Foreskin keratinocyte (primary cell): ENCODE measurements at places on chromosomes 12 and 14. TPM values are rescaled to one million over a fixed set of nuclear protein-coding genes. Genes with fewer than 3 reads are reported as not detected.

GRCh38 chr12:43210485-43211192, 341.4 kb downstream of the ADAMTS20 start:
- no peak for DNase-seq

DNA sequence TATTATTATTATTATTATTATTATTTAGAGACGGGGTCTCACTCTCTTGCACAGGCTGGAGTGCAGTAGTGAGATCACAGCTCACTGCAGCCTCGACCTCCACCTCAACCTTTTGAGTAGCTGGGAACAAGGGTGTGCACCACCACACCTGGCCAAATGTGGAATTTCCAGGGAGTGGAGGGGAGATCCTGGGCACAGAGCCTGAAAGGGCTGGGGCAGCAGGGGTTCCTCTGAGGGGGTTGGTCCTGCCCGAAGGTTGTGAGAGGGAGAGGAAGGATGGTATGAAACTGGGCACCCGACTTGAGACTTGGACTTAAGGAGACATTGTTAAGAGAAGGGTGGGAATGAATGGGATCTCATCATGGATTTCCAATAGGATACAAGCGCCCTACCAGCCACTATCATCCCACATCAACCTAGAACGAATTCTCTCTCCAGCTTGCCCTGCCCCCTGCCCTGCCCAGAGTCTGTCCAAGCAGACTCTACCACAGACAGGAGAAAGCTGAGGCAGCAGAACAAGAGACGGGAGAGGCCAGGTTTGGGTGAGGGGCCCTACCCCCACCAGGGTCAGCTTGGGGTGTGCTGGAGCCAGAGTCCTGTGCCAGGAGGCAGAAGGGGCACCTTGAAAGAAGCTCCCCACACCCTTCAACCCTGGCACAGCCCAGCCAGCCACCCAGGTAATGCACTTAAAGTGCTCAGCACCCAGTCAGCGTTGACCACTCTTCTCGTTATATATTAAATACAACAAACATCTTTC, 2.4 kb upstream of the DYNC1H1 start:
- no peak for DNase-seq

DNA sequence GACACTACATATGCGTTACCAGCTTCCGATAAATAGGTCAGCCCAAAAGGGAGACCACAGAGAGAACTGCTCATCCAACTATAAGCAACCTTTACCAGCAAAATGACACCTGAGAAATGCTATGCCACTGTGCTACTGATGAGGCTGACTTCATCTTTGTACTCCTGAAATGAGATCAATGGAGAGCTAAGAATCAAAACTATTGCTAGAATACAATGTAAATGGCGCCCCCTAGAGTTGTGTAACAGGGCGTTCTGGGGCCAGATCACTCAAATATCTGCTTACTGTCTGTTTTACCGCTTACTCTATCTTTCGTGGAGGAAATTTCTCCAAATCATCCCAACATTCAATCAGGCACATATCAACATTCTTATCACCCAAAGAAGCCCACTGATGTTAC, 4.6 kb downstream of the ZNF384 start:
- DNase-seq, result no peak

DNA sequence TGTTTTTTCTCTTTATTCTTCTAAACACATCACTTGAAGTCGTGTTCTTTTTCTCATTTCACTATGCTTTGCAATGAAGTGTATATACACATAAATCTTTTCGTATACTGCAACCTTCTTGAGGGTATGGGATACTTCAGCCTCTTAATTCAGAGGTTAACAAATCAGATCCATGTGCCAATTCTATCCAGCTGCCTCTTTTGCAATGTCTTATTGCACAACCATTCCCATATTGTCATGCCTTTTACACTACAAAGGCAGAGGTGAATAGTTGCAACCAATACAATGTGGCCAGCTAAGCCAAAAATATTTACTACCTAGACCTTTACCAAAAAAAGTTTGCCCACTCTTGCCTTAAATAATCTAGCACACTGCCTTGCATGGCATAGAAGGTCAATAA, 224.5 kb upstream of the FOXG1 start:
- no peak for DNase-seq

- peak; percentile 28 for DNase-seq
These were observed 462.5 kb downstream of the NAV3 start for GRCh38 chr12:78293059-78293686.

Gene TWF1
- 134 TPM in 2 replicates for total RNA-seq

GRCh38 chr14:101115652-101116051, 212.1 kb upstream of the RTL1 start:
- DNase-seq, result no peak

DNA sequence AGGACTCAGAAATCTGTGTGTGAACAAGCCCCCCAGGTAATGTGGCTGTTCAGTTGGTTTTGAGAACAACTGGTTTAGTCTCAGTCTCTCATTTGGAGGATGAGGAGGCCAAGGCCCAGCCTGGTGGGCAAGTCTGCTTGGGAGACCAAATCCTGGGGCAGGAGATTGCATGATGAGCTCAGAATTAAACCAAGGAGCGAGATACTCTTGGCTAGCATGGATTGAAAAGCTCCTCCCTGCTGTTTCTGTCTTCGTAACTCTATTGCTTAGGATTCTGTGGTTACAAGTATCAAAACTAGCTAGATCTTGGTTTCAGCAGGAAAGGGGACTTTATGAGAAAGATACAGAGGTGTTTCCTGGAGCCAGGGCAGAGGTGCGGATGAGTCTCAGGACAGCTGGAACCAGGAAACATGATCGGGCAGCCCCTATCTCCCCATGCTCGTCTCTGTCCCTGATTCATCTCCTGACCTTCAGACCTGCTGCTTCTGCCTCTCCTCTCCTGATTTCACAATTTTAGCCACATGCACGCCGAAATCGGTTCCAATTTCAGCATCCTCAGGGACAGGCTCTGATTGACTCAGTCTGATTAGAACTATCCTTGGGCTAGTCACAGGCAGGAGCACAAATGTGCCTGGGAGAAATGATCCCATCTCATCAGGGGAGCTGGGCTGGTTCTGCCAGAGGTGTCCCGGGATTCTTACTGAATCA, 40.2 kb upstream of the RIN3 start:
- peak; percentile 18 for DNase-seq

DNA sequence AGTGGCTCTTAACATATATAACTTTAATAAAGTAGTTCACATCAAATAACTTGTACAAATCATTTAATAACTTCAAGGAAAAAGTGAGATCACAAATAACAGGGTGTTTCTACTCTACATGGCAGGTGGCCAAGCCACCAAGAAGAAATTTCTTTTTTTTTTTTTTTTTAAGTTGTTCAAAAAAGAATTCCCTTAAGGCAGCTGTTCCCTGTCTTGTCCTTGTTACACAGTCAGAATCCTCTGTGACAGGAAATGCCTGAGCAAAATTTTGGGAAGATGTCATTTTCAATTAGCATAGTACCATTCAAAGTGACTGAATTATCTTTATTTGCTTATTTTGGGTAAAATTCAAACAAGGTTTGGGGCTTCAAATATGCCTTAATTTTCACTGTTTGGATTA, 79.4 kb downstream of the LIN7A start:
- no peak for DNase-seq
